ENCODE measurements at places on chromosomes 3 and 15.

GRCh38 chr15:97461226-97461625 lies 499.3 kb upstream of the ARRDC4 start:
- DNase-seq = no peak

DNA sequence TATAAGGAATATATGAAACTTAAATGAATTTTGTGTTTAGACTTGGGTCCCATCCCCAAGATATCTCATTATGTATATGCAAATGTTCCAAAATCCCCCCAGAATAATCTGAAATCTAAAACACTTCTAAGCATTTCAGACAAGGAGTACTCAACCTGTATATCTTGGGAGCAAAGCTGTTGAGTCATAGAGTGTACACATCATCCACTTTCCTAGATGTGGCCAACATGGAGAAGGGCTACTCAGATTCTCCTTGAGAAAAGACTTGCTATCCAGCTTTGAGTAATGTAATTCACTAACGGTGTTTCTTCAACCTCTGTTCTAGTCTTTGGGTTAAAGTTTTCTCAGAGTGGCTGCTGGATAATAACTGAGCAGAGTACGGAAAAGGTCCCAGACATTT lies 215.5 kb upstream of the POU1F1 start:
- no peak for DNase-seq

DNA sequence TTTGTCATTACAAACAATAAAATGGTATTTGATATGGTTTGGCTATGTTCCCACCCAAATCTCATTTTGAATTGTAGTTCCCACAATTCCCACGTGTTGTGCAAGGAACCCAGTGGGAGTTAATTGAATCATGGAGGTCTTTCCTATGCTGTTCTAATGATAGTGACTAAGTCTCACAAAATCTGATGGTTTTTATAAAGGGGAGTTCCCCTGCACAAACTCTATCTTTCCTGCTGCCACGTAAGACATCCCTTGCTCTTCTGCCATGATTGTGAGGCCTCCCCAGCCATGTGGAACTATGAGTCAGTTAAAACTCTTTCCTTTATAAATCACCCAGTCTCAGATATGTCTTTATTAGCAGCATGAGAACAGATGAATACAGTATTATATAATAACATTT lies 15.4 kb upstream of the AADAC start:
- DNase-seq = no peak

GRCh38 chr3:66582721-66583423 lies 82.0 kb upstream of the LRIG1 start:
- peak; percentile 8 for DNase-seq

GRCh38 chr3:190560013-190560895 lies 46.4 kb downstream of the IL1RAP start:
- no peak for DNase-seq

DNA sequence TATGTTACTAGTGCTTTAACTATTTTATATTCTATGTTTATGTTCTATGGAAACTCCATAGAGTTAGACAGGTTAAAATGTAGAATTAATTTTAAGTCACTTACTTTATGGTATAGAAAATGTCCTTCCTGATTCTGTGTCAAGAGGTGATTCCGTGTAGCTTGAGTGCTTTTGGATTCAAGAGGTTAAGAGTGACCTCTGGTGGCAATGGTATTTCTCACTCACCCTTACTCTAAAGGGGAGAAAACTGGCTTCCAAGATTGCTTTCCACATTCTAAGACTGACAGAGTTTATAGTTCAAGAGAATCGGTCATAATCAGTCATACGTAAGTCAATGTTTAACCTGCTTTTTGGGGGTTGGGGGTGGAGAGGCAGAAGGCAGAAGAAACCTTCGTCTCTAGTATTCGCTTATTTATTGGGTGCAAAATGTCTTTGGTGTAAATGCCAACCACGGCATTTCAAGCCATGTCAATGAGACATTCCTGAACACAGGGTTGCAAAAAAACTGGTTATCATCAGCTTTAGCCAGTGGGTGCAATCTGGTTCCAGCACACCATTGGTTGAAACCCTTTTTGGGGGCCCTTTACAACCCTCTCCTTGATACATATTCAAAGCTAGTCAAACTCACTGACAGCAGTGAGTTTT lies 92.0 kb upstream of the VGLL3 start:
- DNase-seq = no peak

DNA sequence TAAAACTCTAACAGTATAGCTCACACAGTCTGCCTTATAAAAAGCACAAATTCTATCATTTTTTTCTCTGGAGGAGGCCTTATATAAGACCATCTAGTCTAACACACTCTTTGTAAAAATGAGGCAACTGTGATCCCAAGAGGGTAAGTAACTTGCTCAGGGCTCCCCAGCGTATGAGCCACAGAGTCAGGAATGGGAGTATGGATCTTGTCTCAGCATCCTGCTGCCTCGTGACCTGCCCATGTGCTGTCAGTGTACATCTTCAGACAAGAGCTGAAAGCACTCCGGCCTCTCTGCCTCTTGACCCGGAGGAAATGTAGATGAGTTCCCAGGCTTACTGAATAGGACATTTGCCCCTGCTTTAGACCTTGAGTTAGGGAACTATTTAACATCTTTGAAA lies 28.4 kb upstream of the MEF2A start:
- DNase-seq = no peak

- DNase-seq = no peak
These were observed 1044.7 kb downstream of the IGSF11 start for GRCh38 chr3:117989982-117990381.

- no peak for DNase-seq
These were observed 1057.2 kb downstream of the NAALADL2 start for GRCh38 chr3:175916191-175916934.

- DNase-seq = no peak
These were observed 149.3 kb upstream of the TGFBR2 start for GRCh38 chr3:30457081-30457480.

GRCh38 chr15:35561308-35561707 lies 15.3 kb upstream of the DPH6 start:
- DNase-seq = no peak

DNA sequence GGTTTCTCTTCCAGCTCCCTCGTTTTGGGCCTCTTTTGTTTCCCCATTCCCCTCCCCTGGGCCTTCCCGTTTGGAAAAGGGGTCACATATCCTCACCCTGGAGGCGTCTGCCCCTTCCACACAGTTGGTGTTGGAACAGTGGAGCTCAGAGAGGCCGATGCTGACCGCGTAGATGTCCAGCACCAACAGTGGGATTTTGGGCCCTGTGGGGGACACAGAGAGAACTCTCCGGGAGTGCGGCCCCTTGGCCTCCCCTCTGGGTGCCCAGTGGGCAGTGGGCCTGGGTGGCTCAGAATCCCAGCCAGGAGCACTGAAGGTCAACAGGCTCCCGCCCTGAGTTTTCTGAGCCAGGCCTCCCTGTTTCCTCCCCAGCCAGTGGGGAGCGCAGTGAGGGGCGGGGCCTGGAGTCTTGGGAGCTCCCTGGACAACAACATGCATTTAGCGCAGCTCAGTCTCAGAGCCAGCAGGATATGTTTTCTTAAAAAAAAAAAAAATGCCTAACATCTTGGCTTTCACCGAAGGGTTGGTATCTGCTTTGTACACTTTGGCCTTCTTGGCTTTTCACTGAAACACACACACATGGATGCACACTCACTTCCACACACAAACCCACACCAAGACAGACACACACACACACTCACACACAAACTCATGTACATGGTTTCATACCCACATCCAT lies 670 bp upstream of the ISLR start:
- no peak for DNase-seq

GRCh38 chr15:48569591-48570302 lies 75.8 kb downstream of the FBN1 start:
- no peak for DNase-seq

DNA sequence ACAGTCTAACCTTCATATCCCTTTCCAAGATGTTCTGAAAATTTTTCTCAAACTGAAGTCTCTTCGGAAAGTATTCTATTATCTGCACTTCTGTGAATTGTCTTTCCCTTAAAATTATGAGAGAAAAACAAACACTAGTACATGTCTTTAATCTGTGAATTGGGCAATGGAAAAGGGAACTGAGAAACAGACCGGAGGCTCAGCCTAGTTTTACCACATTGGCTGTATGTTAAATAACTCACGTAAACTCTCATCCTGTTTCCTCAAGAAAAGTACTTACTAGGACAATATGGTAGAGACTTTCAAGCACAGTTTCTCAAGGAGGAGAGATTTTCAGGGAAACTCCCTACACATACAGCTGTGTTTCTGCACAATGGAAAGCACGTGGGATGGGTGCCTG lies 982.2 kb upstream of the SEMA6D start:
- DNase-seq = no peak

GRCh38 chr15:45456212-45457106 lies 66.1 kb downstream of the SLC30A4 start:
- DNase-seq = peak; percentile 47

DNA sequence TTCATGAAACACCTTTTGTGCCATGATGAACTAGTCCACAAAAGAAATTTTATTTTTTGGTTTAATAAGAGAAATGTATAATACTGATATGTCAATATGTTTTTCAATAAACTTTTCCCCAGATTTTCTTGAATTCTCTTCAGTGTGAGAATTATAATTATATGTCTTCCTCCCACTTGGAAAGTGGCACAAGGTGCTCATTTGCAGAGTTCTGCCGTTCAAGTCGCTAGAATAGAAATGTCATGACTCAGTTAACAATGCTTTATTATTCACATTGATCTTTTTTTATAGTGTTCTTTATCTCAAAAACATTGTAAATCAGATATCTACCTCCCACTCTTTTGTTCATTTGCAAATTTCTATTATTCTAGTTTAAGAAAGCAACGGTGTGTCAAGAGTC lies 87.3 kb downstream of the MDFIC2 start:
- DNase-seq = no peak

- no peak for DNase-seq
These were observed 22.7 kb upstream of the TMEM41A start for GRCh38 chr3:185521349-185522138.

- no peak for DNase-seq
These were observed 134.1 kb downstream of the MBNL1 start for GRCh38 chr3:152402695-152403451.

DNA sequence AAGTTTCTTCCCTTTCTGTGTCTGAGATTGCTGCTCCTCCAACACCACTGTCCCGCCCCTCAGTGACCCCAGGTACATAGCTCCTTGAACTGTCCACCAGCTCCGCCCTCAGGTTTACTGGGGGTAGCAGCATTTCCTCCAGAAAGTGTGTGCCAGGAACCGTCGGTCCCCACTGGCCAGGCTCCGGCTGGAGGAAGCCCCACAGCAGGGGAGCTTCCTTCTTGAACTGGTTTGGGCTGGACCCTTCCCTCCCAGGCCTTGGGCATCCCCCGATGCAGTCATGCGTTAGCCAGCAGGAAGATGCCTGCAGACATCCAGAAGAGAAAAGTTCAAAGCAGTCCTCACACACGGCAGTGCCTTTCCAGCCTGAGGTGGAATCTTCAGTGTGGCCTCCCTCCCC lies 19.7 kb downstream of the PAK6 start:
- no peak for DNase-seq

- DNase-seq = no peak
These were observed 177.0 kb downstream of the OR4M2 start for GRCh38 chr15:22257047-22258008.

- no peak for DNase-seq
These were observed 126.5 kb downstream of the ZNF385D start for GRCh38 chr3:21624524-21624923.

- DNase-seq = no peak
These were observed 9.1 kb upstream of the NCKIPSD start for GRCh38 chr3:48694610-48695392.

GRCh38 chr15:56320861-56321260 lies 44.4 kb upstream of the TEX9 start:
- DNase-seq = no peak

DNA sequence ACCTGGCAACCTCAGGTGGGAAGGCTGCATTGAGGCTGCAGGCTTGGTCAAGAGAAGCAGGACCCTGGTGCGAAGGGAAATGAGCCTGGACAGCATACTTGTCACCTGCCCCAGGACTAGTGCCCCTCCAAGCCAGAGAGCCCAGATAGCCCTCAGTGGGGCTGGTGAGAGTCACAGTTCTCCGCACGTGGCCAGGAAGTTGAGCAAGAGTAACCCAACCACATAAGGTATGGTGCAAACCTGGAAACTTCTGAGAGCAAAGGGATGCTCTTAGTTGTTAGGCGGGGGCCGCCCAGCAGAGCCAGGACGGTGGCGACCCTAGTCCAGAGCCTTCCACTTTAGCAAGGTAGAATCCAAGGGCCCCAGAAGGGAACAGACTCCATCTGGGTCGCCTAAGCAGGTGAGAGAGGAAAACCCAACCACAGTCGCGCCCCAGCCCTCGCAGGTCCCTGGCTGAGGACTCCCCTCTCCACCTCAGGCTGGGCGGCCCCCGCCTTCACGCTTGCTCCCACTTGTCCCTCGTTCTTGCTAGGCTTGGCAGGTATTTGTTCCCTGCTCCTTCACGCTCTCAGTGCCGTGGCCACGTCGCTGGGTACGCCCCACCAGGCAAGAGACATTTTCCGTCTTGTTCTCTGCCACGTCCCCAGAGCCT lies 1.1 kb upstream of the VPS18 start:
- DNase-seq = no peak

DNA sequence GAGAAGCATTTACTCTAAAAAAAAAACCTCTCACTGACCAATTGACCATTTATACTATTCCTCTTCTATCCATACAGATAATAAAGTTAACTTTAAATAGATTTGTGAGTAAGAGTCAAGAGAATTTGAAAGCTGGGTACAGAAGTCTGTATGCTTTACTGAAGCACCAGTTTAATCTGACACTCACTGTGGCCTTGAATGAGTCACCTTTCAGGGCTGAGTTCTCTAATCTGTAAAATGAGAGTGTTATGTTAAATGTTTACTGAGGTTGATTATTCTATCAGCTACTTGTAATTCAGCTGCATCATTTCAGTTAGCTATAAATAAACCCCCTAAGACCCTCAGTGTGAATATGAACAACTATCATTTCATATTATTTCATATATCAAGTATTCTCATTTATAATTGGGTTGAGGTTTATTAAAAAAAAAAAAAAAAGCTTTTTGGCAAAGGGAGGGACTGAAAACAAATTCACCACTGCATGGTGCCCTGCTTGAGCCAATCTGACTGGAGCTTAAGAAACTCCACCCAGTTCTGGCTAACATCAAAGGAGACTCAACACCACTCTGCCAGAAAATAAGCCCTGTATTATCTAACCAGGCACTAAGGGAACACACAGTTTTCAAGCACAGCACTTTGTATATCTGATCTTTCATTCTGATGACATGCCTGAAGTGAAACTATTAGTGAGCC lies 2.8 kb downstream of the MAP4 start:
- no peak for DNase-seq

GRCh38 chr3:77320514-77320913 lies 280.6 kb downstream of the ROBO2 start:
- no peak for DNase-seq

DNA sequence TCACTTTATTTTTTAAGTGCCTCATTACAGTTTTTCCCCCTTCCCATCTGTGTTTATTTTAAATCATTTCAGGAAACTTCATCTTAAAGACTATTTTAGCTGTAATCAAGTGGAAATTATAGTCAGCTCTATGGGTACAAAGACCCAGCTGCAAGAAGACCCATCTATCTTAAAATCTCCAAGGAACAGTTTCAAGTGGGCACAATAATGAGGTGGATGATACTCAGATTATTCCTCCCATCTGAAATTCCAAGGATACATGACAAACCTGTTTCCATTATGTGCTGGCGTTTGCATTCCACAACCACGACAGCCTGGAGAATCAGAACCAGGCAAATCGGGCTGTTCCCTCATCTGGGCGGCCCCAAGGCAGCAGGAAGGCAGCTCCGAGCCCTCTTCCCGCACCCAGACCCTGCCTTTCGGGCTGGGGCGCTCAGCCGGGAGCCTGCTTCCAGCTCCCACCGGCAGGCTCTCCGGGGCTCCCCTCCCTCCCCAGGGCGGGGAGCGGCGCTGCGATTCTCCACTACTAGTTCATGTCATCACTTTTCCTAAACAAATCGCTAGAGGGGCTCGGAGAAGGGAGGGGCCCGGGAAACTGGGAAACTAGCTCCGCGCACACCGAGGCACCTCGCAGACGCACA lies at the start of gene MGLL:
Gene MGLL (minus strand): TSS at position 475 of the 641 bp plus-strand sequence. CDS start 197 bp downstream, at position 278.
- DNase-seq = no peak

Data from stimulated activated CD4-positive, alpha-beta T cell treated with anti-CD3 and anti-CD28 coated beads, Interleukin-15, amount 100 ng/mL, for 48 hours (primary cell).